ENCODE measurements at places on chromosomes 4 and X.

- peaks cover 41% of the 10 kb centered on the region for H3K36me3 ChIP-seq
- no peaks in the 10 kb centered on the region for H3K27me3 ChIP-seq
- no peaks in the 10 kb centered on the region for H3K4me1 ChIP-seq
Observed at GRCh38 chrX:154013614-154014360, 5.9 kb downstream of the IRAK1 start.

DNA sequence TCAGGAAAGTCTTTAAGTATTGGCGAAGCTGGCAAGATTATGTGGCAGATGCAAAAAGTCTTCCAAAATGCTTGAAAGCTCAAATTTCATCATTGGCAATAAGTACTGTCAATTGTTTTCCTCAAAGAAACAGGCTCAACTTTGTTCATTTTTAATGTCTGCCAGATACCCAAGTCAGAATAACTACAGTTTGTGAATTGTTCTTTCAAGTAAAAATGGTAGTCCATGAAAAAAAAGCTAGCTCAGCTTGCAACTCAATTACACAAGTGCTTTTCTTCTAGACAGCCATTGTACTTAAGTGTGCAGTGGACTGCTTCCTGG lies 70.5 kb downstream of the AFF1 start:
- H3K4me3 ChIP-seq, result no peak overlapping the region
- H3K4me1 ChIP-seq, result peaks cover 34% of the 10 kb centered on the region
- no peak for DNase-seq

DNA sequence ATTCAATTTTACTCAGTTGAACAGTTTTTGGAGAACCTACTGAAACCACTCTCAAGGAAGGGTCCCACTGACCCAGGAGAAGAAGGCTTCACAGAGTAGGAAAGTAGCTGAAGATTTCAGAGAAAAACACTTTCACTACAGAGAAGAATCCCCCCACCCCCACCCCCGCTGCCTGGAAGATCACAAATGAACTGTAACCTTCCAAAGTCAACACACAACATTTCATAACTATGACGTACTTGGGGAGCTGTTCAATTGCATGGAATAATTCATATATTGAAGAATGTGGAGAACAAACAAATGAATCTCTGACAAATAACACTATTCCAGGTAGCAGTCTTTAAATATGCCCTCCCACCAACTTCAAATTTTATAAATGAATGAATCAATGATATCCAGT lies 86.1 kb upstream of the STS start:
- peaks cover 9% of the 10 kb centered on the region for H3K4me1 ChIP-seq
- no peaks in the 10 kb centered on the region for H3K36me3 ChIP-seq
- no peak for DNase-seq
- no peak overlapping the region for H3K4me3 ChIP-seq
- no peak overlapping the region for H3K27ac ChIP-seq
- H3K27me3 ChIP-seq, result no peaks in the 10 kb centered on the region

GRCh38 chrX:74449322-74449936 lies 28.1 kb downstream of the SLC16A2 start:
- H3K4me1 ChIP-seq, result no peaks in the 10 kb centered on the region
- no peaks in the 10 kb centered on the region for H3K36me3 ChIP-seq
- DNase-seq, result peak; percentile 10

GRCh38 chrX:134368126-134368525 lies 91.8 kb upstream of the HPRT1 start:
- no peak overlapping the region for H3K4me3 ChIP-seq
- no peak for DNase-seq
- H3K27ac ChIP-seq, result no peak overlapping the region
- no peaks in the 10 kb centered on the region for H3K36me3 ChIP-seq

- H3K4me3 ChIP-seq, result no peak overlapping the region
- H3K27ac ChIP-seq, result no peak overlapping the region
- H3K4me1 ChIP-seq, result no peaks in the 10 kb centered on the region
- no peaks in the 10 kb centered on the region for H3K27me3 ChIP-seq
Observed at GRCh38 chr4:52604215-52604614, 54.9 kb downstream of the USP46 start.

DNA sequence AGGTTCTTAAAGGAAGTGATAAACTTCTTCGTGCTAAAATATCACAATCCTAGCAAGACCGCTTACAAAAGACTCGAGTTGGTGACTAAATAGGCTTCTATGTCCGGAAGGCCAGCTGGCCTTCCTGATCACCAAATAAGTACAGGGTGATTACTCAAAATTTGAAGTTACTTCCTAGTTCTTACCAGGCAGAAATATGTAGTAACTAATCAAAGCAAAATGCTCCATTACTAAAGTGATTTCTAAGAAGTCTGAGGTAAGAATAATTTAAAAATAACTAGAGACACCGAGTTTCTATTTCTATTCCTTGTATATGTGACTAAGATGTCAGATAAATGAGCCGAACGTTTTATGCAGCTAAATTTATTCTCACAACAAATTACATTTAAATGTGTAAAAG lies 62.2 kb downstream of the NSUN7 start:
- H3K4me3 ChIP-seq, result no peak overlapping the region
- no peak for DNase-seq
- no peak overlapping the region for H3K27ac ChIP-seq
- no peaks in the 10 kb centered on the region for H3K27me3 ChIP-seq
- no peaks in the 10 kb centered on the region for H3K36me3 ChIP-seq

GRCh38 chr4:183639291-183639690 lies 19.7 kb downstream of the RWDD4 start:
- peaks cover 2% of the 10 kb centered on the region for H3K4me1 ChIP-seq
- no peak overlapping the region for H3K4me3 ChIP-seq
- no peak overlapping the region for H3K27ac ChIP-seq
- H3K27me3 ChIP-seq, result no peaks in the 10 kb centered on the region

- H3K27me3 ChIP-seq, result peaks cover 1% of the 10 kb centered on the region
- peaks cover 32% of the 10 kb centered on the region for H3K4me1 ChIP-seq
- H3K4me3 ChIP-seq, result peak overlapping the region; percentile 50
- H3K27ac ChIP-seq, result no peak overlapping the region
Observed at GRCh38 chrX:40108959-40109287, 11.2 kb upstream of the BCOR start.

GRCh38 chr4:6763330-6763851 lies 19.1 kb upstream of the KIAA0232 start:
- no peak overlapping the region for H3K27ac ChIP-seq
- H3K27me3 ChIP-seq, result no peaks in the 10 kb centered on the region
- H3K36me3 ChIP-seq, result no peaks in the 10 kb centered on the region
- no peak for DNase-seq

DNA sequence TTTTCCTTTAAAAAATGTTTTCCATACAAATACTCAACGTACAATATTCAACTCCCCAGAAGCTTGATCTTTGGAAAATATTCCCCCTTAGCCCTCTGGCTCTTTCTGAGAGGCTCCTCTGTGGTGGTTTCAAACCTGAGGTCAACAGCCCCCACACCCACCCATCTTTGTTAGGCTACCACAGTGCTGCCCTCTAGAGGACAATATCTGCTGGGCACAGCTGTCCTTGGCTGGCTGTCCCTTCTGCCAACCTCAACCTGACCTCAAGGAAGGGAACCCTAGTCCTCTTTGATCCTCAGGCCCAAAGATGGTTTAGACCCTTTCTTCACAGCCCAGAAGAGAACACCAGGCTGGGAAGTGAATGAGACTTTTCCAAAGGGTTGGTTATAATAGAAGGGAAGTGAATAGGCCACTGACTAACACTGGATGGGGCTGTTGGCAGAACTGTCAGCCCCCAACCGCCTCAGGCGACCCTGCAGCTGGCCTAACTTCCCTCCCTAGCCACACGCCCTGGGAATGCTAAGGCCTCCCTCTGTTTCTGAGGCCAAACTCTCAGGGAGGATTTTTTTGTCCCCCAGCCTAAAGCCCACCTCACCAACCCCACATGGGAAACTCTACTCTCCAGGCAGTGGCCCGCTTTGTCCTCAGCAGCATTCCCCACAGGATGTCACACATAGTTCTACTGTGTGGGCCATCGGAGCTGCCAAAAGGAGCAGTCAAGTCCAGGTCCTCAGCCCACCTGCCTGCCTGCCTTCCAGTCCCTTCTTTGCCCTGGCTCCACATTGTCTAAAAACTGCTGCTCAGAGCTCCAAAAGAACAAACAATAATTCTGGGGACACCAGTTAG lies 34.3 kb downstream of the NYX start:
- H3K27ac ChIP-seq, result no peak overlapping the region
- H3K36me3 ChIP-seq, result no peaks in the 10 kb centered on the region
- DNase-seq, result no peak
- no peaks in the 10 kb centered on the region for H3K4me1 ChIP-seq
- H3K4me3 ChIP-seq, result no peak overlapping the region
- H3K27me3 ChIP-seq, result no peaks in the 10 kb centered on the region

- no peak for DNase-seq
- no peak overlapping the region for H3K27ac ChIP-seq
- no peak overlapping the region for H3K4me3 ChIP-seq
- no peaks in the 10 kb centered on the region for H3K36me3 ChIP-seq
Observed at GRCh38 chrX:86714441-86714840, 566.2 kb downstream of the DACH2 start.

GRCh38 chr4:63620271-63620670 lies 789.0 kb downstream of the TECRL start:
- no peaks in the 10 kb centered on the region for H3K36me3 ChIP-seq
- no peaks in the 10 kb centered on the region for H3K4me1 ChIP-seq
- no peak for DNase-seq
- H3K27me3 ChIP-seq, result no peaks in the 10 kb centered on the region

- H3K27ac ChIP-seq, result peak within 1 kb of the TSS; percentile 61
- no peak for DNase-seq
- H3K36me3 ChIP-seq, result no peaks in the 10 kb centered on the region
- H3K27me3 ChIP-seq, result no peaks in the 10 kb centered on the region
Observed at GRCh38 chrX:93673869-93674271, at the start of gene FAM133A. TSS of gene FAM133A (plus strand) at chrX:93674206. CDS start at chrX:93709420, 35,214 bp downstream.

DNA sequence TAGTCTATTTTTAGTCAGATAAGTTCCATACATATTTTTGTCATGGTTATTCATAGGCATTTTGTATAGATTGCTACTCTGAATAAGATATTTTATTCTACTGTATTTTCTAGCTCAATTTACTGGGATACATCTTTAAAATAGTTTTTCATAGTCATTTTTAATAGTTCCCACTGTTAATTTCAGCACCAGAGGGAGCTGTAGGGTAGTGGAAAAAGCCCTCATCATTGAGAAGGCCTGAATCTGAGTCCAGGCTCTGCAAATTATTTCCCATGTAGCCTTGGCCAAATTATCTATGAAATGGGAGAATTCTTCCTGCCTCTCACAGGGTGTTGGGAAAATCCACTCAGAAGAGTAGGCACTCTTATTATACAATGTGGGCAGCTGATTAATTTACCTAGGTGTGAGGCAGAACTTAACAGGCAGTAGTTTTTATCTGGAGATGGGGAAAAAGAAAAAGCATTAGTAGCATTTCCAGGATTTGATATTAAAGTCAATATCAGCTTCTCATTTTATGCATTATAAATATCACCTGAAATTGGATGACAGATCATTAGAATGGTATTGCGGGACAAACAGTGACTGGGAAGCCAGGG lies 102.9 kb upstream of the PAQR3 start:
- H3K4me3 ChIP-seq, result no peak overlapping the region
- no peaks in the 10 kb centered on the region for H3K36me3 ChIP-seq
- no peaks in the 10 kb centered on the region for H3K27me3 ChIP-seq
- DNase-seq, result no peak

GRCh38 chr4:3310301-3311094 lies 17.7 kb downstream of the RGS12 start:
- no peak overlapping the region for H3K27ac ChIP-seq
- no peaks in the 10 kb centered on the region for H3K27me3 ChIP-seq
- peaks cover 3% of the 10 kb centered on the region for H3K36me3 ChIP-seq
- peaks cover 11% of the 10 kb centered on the region for H3K4me1 ChIP-seq
- DNase-seq, result no peak
- H3K4me3 ChIP-seq, result no peak overlapping the region

DNA sequence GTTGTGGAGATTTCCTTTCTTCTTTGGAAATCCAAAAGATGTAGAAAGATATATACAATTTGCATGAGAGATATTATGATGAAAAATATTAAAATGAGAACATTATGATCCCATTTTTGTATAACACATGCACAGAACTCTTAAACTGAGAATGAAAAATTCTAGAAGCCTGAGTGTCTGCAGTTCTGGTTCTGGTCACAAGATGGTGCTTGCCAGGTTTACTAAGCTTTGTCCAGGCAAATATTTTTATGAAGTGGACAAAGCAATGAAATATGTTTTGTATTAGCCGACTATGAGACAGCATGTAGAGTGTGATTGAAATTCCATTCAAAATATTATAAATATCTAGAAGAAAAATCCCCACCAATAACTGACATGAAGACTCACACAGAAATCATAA lies 2.2 kb downstream of the PWWP3B start:
- H3K36me3 ChIP-seq, result no peaks in the 10 kb centered on the region
- H3K4me3 ChIP-seq, result no peak overlapping the region
- no peaks in the 10 kb centered on the region for H3K4me1 ChIP-seq
- no peak overlapping the region for H3K27ac ChIP-seq
- H3K27me3 ChIP-seq, result no peaks in the 10 kb centered on the region

GRCh38 chr4:41067369-41067768 lies 147.0 kb downstream of the APBB2 start:
- no peaks in the 10 kb centered on the region for H3K4me1 ChIP-seq
- no peak overlapping the region for H3K27ac ChIP-seq
- H3K36me3 ChIP-seq, result no peaks in the 10 kb centered on the region
- no peak overlapping the region for H3K4me3 ChIP-seq
- H3K27me3 ChIP-seq, result no peaks in the 10 kb centered on the region

DNA sequence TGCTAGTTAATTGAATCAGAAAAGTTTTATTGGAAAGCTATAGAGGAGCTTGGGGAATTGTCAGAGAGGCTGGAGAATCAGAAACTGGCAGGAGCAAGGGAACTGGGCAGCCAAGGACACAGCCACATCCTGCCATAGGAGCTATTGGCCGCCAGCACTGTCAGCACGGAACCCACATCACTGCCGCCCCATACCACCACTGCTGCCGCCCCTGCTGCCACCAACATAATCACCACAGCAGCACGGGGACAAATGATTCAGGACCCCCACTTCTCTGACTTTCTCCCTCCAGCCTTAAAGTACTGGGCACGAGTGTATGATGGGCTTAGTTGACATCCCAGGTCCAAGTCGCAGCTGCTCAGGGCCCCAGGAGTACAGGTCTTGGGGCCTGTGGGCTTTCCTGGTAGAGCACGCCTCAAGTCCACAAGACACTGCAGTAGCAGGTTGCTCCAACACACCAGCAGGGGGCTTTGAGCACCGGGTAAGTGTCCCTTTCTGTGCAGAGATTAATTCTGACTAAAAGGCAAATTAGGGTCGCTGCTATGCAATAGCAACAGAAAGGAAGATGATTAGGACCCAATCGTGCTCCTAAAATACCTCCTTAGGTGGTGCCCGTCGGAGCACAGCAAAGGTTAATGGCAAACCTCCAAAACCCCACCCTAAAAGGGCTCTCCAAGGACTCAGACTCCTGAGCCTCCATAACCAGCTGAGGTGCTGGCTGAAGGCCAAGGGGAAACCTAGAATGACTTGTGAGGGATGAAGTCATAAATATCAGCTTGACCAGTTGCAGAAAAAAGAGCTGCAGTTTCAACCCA lies 6.9 kb downstream of the PJA1 start:
- H3K36me3 ChIP-seq, result no peaks in the 10 kb centered on the region
- H3K27ac ChIP-seq, result no peak overlapping the region
- no peaks in the 10 kb centered on the region for H3K27me3 ChIP-seq
- DNase-seq, result peak; percentile 23
- no peak overlapping the region for H3K4me3 ChIP-seq
- peaks cover 2% of the 10 kb centered on the region for H3K4me1 ChIP-seq

Data from T-cell (primary cell).